ENCODE measurements at places on chromosomes 3 and 15. TPM values are rescaled to one million over a fixed set of nuclear protein-coding genes. Genes with fewer than 3 reads are reported as not detected.

Gene BCHE
- not detected for total RNA-seq

Gene GHSR
- total RNA-seq: not detected

DNA sequence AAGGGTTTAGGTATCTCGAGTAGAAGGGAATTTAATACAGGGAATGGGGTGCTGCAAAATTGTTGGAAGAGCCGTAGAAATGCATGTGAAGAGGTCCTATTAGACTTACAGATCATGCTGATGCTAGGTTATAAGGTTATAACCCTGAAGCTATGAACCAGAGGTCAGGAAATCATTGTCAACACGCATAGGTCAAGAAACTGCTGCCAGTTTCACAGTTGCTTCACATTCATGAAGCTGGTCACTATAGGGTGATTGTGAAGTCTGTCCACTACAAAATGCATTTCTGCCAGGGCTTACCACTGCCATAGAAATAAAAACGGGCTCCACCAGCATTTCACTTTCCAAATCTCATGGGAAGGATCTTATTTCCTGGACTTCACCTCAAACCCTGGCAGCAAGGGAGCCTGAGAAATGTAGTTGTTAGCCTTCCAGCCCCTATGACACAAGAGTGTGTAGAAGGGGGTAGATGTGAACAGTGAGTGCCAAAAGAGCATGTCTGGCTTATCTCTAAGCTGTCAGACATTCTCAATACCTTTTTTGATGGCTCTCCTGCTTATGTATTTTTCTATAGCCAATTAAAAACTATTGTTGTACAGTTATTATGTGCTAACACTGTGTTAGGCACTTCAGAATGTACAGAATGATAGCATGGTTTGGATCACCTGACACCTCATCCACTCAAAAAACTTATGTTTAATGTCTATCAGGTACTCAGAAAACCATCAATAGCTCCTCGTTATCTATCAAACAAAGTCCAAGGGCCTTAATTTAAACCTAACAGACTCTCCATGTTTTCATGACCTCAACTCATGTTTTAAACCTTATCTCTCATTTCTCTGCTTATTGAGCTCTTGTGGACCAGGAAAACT is 148.3 kb upstream of the TSC22D2 start:
- no peaks in the 10 kb centered on the region for H3K4me1 ChIP-seq
- peaks cover 10% of the 10 kb centered on the region for H3K27me3 ChIP-seq
- DNase-seq: no peak
- no peaks in the 10 kb centered on the region for H3K36me3 ChIP-seq
- H3K27ac ChIP-seq: no peak overlapping the region
- H3K4me3 ChIP-seq: no peak overlapping the region

Gene IQCF5
- total RNA-seq: not detected

DNA sequence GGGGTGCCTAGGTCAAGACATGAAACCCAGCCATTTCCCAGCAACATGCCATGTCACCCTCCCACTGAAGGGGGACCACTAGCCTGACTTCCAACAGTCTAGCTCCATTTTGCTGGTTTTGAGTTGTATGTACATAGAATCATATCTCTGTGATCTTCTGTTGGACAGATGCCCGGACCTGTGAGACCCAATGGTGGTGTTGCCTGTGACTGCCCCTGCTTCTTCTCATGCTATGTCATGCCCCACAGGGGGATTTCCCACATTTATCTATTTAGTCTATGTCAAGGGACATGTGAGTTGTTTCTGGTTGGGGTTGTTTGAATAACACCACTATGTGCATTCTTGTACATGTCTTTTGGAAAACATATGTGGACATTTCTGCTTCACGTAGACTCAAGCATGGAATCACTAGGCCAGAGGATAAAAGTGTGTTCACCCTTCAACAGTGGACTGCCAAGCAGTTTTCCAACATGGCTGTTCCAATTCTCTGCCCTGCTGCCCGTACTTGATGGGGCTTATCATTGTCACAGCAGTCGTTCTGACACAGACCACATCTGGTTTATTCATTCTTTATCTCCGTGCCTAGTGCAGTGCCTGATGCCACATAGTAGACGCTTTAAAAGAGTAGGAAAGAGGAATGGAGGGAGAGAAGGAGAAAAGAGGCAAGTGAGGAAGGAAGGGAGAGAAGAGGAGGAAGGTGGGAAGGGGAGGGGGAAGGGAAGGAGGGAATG is 114.4 kb downstream of the TPRA1 start:
- no peaks in the 10 kb centered on the region for H3K4me1 ChIP-seq
- H3K36me3 ChIP-seq: no peaks in the 10 kb centered on the region
- no peak overlapping the region for H3K4me3 ChIP-seq

Measured in activated T-helper 2 cell treated with anti-CD3 and anti-CD28 coated beads, Interferon-gamma antibody, Interleukin-2, Interleukin-4, amounts not matched to agents 10 μg/mL and 5 μg/mL and 100 μg/mL, durations not matched to agents 14 hours and 24 hours and 36 hours (primary cell).